Stimulated activated CD4-positive, alpha-beta T cell treated with anti-CD3 and anti-CD28 coated beads, Interleukin-2, amount 100 ng/mL, for 48 hours (primary cell): ENCODE measurements at places on chromosomes 2 and 18.

GRCh38 chr18:76102626-76103025 is 392.4 kb downstream of the ZNF516 start:
- DNase-seq = no peak

DNA sequence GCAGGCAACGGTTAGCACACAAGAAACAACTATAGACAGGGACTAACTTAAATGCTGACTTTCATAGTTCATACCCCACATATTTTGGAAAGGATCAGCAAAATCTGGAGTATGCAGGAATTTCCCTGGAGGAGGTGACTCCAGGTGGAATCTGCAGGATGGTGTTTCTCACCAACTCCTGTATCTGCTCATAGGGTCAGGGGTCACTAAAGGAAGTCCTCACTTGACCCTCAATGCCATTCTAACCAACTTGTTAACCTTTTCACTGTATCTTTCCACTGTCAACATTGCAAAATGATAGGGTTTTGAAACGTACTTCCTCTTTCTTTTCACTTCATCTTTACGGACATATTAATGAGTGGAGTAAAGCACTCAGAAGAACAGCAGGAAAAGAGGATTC is 207.0 kb upstream of the CXCR4 start:
- DNase-seq = no peak

- DNase-seq = no peak
These were observed 30.2 kb upstream of the ROCK1 start for GRCh38 chr18:21141668-21142422.

DNA sequence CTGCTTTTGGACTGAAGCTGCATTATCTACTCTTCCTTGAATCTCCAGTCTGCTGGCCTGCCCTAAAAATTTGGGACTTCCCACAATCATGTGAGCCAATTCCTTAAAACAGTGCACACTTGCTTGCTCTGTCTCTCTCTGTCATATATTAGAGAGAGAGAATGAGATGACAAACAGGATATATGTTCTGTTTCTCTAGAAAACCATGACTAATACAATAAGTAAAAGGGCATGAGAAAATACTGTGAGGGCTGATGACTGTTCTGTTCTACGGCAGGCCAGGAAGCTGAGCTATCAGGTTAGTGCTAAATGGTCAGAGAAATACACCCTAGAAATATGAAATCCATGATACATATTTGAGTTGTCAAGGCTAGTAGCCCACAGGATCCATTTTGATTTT is 1896.8 kb upstream of the CELF4 start:
- DNase-seq = no peak

GRCh38 chr18:11327391-11328009 is 178.1 kb upstream of the PIEZO2 start:
- no peak for DNase-seq

GRCh38 chr2:198863655-198864054 is 594.1 kb downstream of the SATB2 start:
- DNase-seq = no peak

- DNase-seq = no peak
These were observed 2.0 kb downstream of the HPCAL1 start for GRCh38 chr2:10304458-10305253.

DNA sequence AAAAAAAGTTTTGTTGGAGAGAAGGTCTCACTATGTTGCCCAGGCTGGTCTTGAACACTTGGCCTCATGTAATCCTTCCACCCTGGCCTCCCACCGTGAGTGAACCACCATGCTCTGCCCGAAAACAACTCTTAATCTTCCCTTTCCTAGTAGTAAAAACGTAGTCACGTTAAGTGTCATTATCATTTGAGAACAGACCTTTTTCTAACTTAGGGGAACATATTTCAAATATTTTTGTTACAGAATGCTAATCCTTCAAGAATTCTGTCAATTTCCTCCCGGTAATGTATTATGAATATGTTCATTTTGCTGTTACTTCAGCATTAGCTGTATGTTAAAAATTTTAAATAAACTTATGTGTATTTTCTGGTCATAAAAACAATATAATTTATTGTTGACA is 49.7 kb downstream of the MTA3 start:
- DNase-seq = no peak

DNA sequence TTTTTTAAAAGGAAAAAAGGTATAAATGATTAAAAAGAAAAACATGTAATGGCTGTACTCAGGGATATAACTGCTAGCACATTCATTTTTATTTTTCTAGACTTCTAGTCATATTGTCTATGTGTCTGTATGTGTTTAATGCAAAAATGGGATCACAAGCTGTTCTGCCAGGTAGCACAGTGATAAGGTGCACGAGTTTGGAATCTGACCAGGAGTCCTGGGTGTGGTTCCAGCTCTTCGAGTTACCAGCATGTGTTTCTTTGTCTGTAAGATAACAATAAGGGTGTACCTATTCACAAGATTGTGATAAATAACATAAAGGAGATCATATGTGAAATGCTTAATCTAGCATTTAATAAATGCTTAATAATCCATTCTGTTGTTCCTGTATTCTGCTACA is 145.3 kb downstream of the PKP4 start:
- no peak for DNase-seq

GRCh38 chr2:190698895-190699294 is 50.0 kb downstream of the NAB1 start:
- DNase-seq = no peak

DNA sequence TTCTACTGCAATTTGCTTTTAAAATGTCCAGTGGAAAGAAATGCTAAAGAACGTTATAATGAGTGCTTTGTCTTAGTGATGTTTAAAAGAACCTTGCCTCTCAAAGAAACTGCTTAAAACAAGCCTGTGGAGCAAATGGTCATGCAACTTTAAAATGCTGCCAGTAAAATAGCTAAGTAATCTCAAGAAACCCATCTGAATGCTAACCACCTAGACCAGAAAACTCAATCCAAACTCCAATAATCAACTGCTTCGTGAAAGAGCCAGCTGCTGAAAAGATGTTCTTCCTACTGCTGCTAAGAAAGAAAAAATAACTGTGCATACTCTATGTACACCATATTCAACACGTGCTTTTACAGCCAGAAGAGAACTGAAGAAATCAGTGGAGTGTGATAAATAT is 145.6 kb downstream of the PDE1A start:
- DNase-seq = no peak
